ENCODE measurements at places on chromosomes 6 and 20.

- no peak for DNase-seq
Observed at GRCh38 chr6:138004430-138005287, 102.6 kb downstream of the PERP start.

DNA sequence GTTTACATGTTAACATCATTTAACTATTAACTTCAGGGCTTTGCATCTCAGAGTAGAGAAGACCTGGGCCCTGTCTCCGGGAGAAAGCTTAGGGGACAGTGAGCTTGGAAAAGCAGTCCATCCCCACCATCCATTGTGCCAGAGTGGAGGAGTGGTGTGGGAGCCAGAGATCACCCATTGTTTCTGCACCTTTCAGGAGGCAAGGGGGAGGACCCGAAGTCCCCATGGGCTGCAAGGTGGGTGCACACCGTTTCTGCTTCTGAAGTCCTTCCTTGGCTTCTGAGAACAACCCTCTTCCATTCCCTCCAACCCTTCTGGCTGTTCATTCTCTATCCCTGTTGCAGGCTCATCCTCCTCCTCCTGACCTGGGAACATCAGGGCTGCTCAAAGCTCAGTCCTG lies 4.0 kb upstream of the PPP1R3G start:
- no peak for DNase-seq

DNA sequence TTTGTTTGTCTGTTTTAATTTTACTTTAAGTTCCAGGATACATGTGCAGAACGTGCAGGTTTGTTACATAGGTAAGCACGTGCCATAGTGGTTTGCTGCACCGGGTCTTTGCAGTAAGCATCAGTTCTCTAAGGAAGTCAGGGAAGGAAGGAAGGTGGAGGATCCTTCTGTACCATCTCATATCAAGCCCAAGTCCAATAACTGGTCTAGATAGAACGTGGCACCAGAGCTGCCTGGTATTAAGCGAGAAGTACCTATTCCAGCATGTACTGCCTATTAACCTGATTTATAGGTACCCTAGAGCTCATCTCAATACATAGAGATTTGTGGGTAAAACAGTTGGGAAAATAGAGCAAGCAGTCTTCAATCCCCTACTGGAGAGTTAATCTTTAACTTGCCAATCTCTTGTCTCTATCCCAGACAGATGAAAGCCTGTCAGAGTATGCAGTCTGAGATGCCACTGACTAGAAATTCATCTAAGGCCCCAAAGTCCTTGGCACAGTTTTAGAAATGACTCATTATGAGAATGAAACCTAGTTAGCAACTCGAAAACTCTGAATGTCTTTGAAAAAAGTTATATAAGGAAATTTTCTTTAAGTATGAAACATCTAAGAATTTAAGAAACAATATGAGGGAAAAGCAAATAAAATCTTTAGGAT lies 144.9 kb downstream of the TFAP2A start:
- DNase-seq: no peak

DNA sequence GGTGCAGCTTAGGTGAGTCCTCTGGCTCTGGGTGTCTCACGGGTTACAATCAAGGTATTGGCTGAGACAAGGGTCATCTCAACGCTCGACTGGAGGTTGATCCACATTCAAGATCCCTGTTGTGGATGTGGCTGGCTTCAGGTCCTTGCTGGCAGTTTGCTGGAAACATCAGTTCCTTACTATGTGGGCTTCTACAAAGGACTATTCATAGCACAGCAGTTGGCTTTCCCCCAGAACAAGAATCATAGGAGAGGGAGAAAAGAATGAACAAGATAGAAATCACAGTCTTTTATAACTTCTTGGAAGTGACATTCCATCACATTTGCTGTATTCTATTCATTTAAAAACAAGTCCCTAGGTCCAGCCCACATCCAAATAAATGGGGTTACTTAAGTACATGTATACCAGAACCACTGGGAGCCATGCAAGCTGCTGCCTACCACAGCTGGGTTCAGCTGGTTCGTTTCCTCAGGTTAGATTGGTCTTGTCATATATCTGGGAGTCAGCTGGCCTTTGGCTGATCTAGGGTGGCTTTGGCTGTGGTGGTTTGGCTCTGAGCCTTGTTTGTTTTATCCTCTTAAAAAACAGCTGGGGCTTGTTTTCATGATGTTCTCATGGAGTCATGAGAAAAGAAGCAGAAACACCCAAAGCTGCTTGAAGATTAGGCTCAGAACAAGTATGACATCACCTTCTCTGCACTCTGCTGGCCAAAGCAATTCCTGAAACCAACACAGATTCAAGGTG lies 433.2 kb upstream of the SPTLC3 start:
- peak; percentile 67 for DNase-seq

- DNase-seq: no peak
Observed at GRCh38 chr6:93819189-93819588, 399.8 kb upstream of the EPHA7 start.
